GOT3 (cell line): ENCODE measurements at places on chromosomes 5 and 9.
A peak's percentile ranks its signal among the peaks of the same experiment; 100 is the strongest.

DNA sequence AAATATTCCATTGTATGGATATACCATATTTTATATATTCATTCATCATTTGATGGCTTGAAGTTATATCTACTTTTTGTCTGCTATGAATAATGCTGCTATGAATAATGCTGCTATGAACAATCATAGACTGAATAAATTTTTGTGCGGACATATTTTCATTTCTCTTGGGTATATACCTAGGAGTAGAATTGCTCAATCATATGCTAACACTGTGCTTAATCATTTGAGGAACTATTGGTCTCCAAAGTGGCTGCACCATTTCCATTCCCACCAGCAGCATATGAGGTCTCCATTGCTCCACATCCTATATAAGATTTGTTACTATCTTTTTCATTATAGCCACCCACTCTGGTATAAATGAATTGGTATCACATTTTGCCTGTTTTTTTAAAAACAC is 18.3 kb upstream of the TEK start:
- no peak for DNase-seq

DNA sequence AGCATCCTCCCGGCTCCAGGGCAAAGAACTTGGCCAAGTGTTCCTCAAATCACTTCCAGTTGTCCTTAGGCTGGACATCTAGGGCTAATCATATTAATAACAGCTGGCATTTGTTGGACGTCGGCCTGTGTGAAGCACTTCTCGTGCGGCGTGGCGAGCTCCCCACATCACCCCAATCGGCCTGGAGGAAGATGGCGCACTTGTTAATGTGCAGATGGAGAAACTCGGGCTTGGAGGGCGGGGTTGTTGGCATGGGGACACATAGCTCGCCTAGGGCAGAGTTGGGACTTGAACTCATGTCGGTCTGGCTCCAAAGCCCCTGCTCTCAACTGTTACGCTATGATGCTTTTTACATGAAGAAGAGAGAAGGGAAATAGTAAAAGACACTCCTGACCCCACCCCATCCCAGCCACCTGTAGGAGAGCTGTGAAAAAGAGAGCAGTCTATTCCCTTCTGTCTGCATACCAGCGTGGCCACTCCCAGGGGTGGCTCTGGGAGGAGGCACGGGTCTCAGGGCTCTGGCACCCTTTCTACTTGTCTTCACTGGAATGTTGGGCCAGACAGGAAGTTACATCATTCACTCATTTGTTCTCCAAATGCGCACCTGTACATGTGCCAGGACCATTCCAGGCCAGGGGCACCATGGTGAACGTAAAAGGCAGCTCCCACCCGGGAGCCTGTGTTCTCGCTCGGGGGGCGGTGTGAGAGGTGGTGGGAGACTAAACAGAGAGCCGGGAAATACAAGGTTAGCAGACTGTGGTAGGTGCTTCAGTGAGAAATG is 12.8 kb upstream of the NUP214 start:
- no peak for DNase-seq

DNA sequence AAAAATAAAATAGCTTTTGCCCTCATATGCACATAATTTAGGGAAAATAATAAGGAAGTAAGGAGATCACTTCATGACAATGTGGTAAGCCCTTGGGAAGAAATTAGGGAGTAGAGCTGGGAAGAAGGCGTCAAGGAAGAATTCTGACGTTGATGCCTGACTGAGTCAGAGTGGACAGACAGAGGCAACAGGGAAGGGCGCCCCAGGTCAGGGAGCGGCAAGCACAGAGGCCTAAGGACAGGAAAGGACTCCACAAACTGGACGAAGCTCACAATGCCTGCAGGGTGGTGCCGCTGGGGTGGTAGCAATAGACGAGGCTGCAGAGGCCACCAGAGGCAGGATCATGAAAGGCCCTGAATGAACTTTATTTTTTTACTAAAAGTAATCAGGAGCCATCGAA is 7.6 kb downstream of the DRD1 start:
- DNase-seq: no peak

GRCh38 chr5:38371596-38371995 is 113.2 kb downstream of the EGFLAM start:
- DNase-seq: no peak

GRCh38 chr5:172395483-172395882 is 58.8 kb downstream of the SH3PXD2B start:
- DNase-seq: no peak

DNA sequence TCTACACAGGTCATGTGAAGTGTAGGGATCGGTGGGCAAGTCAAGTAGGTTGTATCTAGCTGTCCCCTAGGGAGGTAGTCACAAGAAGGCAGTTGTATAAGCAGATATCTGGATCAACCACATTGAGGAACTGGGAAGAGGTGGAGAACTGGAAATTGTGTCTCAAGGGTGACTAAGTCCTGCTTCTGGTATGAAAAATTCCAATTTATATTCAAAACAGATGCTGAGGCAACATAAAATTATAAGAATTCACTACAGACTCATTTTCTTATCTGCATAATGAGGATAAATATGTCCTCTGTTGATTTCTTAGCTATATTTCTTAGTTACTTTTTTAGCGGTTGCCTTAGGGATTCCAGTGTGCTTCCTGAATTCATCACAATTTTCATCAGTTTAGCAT is 46.8 kb downstream of the GALNT12 start:
- no peak for DNase-seq

DNA sequence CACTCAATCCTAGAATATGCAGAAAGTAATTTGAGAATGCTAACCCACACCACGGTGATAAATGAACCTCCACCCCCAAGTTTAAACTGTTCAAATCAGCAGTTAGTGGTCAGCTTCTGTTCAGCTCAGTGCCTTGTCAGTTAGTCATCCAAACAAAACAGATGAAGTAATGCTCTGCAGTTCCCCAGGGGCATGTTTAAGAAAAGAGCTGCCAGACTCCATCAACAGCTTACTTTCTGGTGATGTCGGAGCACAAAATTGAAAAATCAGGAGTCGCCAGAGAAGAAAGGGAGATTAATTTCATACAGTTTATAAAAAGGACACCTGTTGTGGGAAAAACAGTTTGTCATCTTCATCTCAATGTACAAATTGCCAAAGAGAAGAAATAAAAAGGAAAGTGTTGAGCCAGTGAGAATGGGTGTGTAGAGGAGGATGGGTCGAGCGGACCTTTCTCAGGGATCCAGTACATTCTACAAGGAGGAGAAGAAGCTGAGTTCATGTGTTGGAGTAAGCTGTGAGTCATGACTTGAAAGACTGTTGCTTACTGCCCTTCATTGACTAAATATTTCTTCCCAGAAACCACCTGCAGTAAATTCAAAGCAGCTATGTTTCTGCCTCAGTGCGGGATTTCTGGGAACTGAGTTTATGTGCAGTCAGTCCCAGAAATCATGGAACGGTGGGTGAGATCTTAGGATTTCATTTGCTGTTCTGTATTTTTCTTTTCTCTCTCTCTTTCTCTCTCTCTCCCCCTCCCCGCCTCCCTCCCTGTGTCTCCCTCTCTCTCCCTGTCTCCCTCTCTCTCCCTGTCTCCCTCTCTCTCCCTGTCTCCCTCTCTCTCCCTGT is 13.7 kb downstream of the TRIO start:
- DNase-seq: peak; percentile 12

GRCh38 chr9:134177186-134177585 is 12.8 kb upstream of the RNU6ATAC start:
- DNase-seq: no peak

DNA sequence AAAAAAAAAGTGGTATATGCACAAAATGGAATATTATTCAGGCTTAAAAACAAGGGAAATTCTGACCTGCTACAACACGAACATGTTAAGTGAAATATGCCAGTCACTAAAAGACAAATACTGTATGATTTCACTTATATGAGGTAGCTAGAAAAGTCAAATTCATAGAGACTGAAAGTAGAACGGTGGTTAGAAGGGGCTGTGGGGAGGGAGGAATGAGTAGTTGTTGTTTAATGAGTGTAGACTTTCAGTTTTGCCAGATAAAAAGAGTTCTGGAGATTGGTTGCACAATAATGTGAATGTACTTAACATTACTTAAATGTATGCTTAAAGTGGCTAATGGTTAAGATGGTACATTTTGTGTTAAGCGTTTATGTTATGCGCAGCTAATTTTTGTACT is 79.5 kb upstream of the IL12B start:
- DNase-seq: no peak

DNA sequence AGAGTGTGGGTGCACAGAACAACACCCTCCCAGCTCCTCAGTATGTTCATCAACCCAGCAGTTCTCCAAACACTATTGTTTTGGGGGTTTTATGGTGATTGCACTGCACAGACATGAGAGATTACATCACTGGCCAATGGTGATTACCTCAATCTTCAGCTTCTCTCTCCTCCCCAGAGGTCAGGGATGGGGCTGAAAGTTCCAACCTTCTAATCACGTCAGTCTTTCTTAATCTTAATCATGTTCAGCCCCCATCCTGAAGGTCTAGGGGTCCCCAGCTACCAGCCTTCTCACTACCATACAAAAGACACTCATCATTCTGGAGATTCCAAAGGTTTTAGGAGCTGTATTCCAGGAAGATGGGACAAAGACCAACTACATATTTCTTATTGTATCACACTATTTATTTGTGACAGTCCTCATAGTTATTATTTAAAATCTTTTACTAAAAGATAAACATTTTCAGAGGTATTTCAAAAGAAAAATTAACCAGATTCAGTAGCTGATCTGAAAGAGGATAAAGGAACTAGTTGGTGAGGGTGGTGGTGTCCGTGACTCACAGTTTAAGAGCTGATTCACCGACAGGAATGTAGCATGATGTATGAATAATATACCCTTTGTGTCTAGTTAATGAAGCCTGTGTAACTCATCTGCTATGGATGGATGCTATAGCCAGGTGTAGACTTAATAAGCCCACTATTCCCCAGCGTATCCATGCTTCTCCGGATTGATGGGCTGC is 35.6 kb downstream of the RASEF start:
- DNase-seq: no peak

DNA sequence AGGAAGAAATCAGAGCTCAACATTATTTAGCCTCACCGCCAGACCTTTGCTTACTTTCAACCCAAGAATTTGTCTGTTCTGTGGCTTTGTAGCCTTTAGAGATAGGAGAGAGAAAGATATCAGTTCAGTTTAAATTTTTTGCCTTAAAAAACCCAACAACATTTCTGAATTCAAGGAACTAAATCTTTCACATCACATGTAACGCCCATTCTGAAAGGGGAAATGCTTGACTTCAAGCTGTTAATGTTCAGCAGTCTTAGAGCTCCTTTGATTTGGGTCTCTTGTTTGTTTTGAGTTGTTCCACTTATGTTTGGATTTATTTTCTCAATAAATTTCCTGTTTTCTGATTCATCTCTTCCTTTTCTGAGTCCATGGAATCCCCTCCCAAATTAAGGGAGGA is 294.5 kb downstream of the ARHGAP26 start:
- no peak for DNase-seq

DNA sequence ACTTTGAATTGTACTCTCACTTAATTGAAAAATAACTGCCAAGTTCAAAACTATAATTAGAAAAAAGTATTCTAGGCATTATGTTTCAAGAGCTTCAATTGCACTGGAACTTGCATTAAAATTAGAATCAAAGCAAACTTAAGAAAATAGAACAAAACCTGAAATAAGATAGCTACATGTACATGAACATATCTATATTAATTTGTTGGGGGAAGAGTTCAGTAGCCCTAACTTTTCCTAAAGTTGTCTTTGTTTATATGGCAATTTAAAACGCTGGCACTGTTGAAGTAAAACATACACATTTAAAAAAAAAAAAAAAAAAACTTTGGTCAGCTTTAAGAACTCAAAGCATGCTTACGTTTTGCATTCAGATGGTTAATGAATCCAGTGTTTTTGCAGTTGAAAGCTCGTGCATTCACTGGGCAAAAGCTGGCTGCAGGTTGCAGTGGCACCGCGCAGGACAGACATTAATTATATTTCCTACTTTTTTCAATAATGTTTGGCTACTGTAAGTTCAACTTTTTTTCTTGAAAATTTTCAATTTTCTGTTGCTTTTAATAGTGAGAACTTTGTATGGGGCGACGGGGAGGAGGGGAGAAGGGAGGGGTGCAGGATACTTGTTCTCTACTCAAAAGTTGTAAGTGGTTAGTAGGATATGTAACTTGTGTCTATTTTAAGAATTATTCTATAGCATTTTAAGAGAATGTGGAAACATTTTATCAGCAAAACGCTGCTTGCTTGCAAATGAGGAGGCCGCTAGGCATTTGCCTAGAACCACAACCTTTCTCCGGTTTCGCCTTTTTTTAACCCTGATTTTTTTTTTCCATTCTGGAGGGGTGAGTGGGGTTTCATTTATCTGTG is 3.9 kb downstream of the NR2F1 start:
- DNase-seq: no peak

GRCh38 chr5:112485934-112486355 is 66.9 kb upstream of the EPB41L4A start:
- DNase-seq: no peak

- no peak for DNase-seq
Observed at GRCh38 chr9:135108831-135109510, 21.5 kb downstream of the OLFM1 start.

GRCh38 chr9:136044971-136045594 is 50.0 kb downstream of the NACC2 start:
- DNase-seq: no peak

- no peak for DNase-seq
Observed at GRCh38 chr9:131065599-131065998, 30.7 kb upstream of the AIF1L start.

- no peak for DNase-seq
Observed at GRCh38 chr9:76624391-76625048, 139.7 kb upstream of the PCA3 start.

DNA sequence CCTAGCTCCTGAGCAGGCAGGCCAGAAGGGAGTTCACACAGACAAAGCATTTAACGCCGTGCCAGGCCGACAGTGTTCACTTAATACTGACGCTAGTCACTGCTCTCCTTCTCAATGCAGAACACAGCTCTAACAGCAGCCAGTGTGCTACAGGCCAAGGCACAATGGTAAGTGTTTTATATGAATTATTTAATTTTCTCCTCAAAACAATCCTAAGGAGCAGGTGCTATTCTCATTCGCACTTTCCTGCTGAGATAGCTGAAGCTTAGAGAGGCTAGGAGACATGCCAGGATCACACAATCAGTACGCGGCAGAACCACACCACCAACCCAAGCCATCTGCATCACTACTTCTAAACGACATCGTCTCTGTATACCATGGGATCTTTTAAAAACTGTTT is 170.7 kb downstream of the SPOCK1 start:
- DNase-seq: no peak

DNA sequence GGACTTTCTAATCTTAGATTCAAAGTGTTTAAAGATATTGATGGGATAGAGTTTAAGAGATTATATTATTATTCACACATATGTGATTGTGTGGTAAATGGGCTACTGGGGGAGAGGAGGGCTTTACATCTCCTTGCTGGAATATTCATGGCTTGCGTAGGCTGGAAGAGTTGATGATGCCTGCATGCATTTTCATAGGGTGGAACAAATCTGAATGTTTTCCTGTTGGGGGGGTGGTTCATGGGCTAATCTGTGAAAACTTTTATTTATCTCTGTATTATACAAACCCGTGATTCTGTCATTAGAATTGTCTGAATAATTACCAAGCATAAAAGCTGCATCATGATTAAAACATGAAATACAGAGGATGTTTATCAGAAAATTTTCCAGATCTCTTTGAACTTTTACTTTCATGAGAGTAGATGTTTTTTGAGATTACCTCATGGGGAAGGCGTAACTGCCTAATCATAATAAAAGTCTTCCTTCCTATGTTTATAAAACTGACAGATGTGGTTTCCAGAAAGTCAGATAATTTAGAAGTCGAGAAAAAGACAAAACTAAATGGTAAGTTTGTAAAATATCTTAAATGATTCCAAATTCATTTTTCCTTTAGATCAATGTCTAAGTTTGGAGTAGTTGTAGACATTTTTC is 1185.4 kb upstream of the SEMA6A start:
- no peak for DNase-seq

GRCh38 chr9:124514874-124515273 is 7.7 kb upstream of the NR5A1 start:
- DNase-seq: no peak
